ENCODE measurements at places on chromosomes 3 and 15.

- DNase-seq: no peak
Observed at GRCh38 chr15:42578984-42579537, 3.7 kb downstream of the STARD9 start.

- DNase-seq: no peak
Observed at GRCh38 chr15:43915631-43916325, 89.0 kb downstream of the WDR76 start.

- no peak for DNase-seq
Observed at GRCh38 chr3:125185805-125186204, 26.7 kb downstream of the SLC12A8 start.

DNA sequence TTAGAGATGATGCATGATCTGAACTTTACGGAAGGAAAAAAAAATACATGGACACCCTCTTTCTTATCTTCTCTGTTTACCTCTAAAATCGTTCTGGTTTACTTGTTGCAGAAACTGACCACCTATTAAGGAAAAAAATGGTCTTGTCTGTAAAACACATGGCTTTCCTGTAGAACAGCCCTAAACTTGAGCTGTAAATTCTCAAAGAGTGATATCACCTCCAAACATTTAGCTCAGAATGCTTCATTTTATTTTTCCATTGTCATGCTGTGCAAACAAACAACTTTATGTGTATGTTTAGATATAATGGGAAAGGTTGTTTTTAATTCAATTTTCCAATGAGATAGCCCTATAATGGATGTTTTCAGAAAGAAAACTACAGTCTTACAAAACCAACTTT, 237.4 kb upstream of the NR2F2 start:
- peak; percentile 69 for DNase-seq

- DNase-seq: no peak
Observed at GRCh38 chr3:4140921-4141320, 162.2 kb upstream of the SETMAR start.

GRCh38 chr3:152259468-152259867, 9.3 kb upstream of the MBNL1 start:
- DNase-seq: no peak

GRCh38 chr3:73576999-73577461, 47.7 kb downstream of the PDZRN3 start:
- DNase-seq: no peak

GRCh38 chr15:74955017-74955416, 1.6 kb downstream of the RPP25 start:
- DNase-seq: peak; percentile 46

- no peak for DNase-seq
Observed at GRCh38 chr3:155556531-155556930, 188.3 kb downstream of the PLCH1 start.

DNA sequence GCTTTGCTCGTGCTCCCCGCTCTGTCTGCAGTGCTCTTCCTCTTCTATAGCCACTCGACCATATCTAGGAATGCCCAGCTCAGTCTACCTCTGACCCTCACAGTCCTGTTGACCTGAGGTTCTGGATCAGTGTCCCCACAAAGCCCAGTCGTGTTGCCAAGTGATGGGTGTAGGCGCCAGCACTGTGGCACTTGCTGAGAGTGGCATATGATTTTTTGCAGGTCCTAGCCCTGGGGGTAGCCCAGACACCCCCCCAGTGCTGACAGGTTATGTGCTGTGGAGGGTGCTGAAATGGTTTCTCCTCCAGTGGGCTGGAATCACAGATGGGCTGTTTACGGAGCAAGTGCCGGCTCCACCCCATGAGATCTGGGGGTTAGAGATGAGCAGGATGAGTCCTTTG, 32.5 kb downstream of the ACAD9 start:
- no peak for DNase-seq

- peak; percentile 75 for DNase-seq
Observed at GRCh38 chr15:57245130-57245529, 131.2 kb upstream of the CGNL1 start.

DNA sequence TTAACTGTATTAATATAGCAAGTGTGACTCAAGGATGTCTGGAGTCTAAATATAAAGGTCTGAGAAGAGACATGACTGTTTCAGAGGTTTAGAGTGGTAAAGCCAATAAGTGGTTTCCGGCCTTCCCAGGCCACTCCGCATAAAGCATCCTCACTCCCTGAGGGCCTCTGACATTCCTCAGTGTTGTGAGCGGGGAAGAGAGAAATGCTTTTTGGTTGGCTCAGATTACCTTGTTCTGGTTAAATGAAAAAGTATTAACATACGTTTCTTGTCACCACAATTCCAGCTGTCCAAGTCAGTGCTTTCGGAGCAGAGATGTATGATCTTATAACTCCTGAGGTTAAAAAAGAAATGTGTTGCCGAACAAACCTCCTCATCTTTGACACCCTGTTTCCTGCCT, 103.8 kb downstream of the RBMS3 start:
- DNase-seq: peak; percentile 51

DNA sequence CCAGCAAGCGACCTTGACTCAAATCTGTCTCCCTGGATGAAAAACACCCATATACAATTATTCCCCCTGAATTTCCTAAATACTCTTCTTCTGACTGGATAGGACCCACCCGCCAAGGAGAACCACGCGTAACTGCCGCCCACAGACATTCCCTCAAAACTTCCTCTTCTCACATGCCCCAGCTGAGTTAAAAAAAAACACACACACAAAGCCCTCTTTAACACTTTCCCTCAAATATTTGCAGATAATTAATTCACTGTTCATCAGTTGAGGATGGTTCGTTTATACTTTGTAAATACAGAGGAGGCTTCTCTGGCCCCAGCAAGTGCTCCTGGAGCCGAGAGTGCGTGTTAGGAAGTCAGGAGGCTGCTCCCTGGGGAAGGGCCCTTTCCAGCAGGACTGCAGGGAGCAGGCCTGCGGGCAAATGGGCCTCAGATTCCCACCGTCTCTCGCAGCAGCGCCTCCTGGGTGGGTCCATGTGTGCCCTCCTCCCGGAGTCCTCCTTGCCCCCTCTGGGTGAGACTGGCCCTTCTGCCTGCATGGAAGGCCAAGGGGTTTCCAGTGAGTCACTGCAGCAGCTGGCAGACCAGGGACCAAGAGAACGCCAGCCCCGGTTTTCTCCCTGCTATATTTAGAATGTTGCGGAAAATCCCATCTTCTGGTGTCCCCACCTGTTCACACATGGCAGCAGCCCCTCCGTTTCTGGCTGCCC, 46.8 kb downstream of the MGLL start:
- DNase-seq: peak; percentile 68

DNA sequence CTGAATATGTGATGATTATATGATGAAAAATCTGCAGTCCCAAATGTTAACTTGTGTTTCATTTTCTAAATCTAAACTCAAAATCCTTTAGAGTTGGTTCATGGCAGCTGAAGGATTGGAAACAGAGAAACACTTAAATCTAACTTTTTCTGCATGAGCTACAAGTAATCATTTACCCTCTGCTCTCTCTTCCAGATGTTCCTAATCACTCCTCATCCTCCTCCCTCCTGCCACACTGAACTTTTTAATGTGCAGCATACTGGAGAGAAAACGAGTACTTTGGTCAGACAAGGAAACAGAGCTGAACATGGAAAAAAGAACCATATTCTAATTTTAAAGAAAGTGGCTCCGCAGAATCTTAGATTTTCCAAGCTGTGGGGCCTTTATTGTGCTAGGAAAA, 321.2 kb upstream of the COL8A1 start:
- DNase-seq: no peak

DNA sequence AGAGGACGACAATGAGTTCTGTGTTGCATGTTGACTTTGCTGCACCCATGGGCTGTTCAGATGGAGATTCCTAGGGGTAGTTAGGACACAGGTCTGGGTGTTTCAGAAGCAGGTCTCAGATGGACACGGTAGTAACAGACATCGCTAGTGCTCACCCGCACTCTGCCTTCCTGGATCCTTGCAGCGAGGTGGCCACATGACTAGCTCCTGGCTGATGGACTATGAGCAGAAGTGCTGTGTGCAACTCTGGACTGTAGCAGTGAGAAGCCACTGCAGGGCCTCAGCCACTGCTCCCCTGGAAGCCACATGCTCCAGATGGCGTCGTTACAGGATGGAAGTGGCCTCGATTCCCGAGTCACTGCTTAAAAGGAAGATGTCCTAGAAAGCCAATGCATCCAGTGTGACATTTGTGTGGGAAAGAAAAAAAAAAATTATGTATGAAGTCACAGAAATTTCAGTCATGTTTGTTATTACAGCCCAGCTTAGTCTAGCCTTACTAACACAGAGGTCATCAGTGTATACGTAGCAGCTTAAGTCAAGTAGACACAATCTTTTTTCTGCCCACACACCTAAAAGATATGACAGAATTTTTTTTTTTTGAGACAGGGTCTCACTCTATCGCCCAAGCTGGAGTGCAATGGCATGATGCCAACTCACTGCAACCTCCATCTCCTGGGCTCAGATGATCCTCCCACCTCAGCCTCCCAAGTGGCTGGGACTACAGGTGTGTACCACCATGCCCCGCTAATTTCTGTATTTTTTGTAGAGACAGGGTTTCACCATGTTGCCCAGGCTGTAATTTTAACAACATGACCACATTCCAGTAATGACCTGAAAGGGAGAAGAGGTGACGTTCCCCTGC, 95.3 kb downstream of the XXYLT1 start:
- DNase-seq: no peak

DNA sequence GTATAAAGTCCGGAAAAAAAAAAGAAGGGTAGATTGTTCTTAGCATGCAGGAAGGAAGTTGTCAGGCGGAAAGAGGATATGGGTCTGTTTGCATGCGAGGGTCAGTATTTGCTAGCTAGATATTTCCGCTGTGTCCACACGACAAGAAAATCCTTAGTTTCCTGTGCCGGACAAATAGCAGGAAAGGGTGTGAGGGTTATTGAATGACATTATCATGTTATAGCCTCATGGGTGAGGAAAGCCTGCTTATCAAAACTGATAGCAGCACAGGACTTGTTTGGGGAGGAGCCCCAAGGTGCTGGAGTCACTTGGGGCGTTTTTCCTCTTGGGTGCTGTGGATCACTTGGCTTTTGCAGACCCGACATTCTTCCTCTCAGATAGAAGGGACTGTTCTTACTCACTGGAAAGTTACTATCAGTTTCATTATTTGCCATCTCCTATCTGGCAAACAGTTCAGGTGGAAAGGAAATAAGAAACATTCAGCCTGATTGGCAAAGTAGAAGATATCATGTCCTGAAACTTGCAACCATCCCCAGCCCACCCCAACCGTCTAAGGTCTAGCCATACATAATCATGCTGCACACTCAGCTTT, 127.2 kb upstream of the DPH6 start:
- DNase-seq: no peak

DNA sequence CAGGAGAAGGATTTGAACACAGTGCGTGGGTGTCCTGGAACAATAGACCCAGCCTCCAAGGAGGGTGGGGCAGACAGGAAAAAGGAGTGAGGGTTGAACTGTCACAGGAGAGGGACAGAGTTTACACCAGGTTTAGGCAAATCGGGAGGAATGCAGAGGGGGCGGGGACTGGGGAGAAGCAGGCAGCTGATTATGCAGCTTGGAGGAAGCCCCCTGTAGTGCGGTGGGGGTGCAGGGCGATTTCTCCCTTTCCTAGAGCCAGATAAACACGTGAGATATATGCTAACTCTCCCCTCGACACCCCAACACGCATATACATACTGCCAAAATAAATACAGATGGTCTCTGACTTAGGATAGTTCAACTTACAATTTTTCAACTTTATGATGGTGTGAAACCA, 108.6 kb upstream of the PRR20G start:
- no peak for DNase-seq

GRCh38 chr3:157782236-157782635, 279.0 kb upstream of the VEPH1 start:
- no peak for DNase-seq

- DNase-seq: peak; percentile 33
Observed at GRCh38 chr15:79028411-79028964, 62.1 kb downstream of the RASGRF1 start.

- no peak for DNase-seq
Observed at GRCh38 chr15:82882273-82882928, 70.1 kb downstream of the HOMER2 start.

- no peak for DNase-seq
Observed at GRCh38 chr15:68326711-68327354, 49.3 kb downstream of the FEM1B start.

DNA sequence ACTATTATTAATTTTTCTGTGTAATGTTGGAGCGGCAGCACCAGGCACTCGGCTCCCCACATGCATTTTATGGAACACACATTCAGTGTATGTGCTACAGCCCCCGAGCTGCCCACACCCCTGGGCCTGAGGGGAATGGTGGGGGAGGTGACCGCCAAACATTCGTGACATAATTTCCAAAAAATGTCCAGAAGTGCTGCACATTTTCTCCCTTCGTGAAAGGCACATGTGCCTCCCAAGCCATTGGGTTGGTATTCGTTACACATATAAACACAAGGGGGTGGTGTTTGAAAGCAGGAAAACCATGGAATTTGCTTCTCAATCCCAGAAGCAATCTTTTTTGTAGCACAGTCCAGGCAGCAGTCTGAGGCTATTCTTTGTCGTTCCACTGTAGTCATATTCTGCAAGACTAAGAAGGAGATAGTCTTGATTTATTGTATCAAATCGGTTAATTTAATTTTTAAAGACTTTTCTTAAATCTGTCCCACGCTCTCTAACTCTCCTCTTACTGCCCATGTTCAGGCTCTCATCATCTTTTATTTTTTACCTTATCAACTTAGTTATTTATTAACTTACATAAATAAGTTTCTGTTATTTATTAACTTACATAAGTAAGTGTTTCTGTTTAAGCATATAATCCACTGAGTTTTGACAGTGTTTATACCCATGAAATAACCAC, 39.2 kb upstream of the POLR2M start:
- peak; percentile 70 for DNase-seq

- DNase-seq: no peak
Observed at GRCh38 chr3:56616478-56617006, 59.6 kb downstream of the CCDC66 start.

DNA sequence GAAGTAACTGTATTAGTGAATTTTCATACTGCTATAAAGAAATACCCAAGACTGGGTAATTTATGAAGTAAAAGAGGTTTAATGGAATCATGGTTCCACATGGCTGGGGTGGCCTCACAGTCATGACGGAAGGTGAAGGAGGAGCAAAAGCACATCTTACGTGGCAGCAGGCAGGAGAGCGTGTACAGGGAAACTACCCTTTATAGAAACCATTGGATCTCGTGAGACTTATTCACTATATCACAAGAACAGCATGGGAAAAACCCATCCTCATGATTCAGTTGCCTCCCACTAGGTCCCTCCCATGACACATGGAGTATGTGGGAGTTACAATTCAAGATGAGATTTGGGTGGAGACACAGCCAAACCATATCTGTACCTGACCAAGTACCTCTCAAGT, 812.3 kb upstream of the ALCAM start:
- no peak for DNase-seq

- no peak for DNase-seq
Observed at GRCh38 chr3:192054881-192055280, 593.9 kb downstream of the PYDC2 start.

DNA sequence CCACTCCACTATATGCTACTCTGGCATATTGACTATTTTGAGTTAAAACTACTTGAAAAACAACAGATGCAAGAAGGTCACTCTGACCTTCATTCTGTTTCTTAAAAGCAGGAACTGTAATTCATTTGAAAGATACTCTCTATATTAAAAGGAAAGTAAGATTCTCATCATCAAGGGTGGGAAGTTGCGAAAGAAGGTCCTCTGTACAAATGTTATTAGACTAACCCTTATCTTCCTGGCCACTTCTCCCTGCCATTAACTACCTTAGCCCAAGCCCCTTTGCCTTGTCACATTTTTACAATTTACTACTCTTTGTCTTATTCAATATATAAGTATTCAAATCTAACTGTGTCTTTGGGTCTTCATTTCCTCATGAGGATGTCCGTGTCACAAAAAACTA, 16.1 kb downstream of the SIDT1 start:
- DNase-seq: no peak

- no peak for DNase-seq
Observed at GRCh38 chr3:57017459-57017845, 43.0 kb upstream of the SPATA12 start.

All from fibroblast of villous mesenchyme (primary cell).